ENCODE measurements at places on chromosomes 6 and 20. TPM values are rescaled to one million over a fixed set of nuclear protein-coding genes. Genes with fewer than 3 reads are reported as not detected.

- no peak for DNase-seq
- no peaks in the 10 kb centered on the region for H3K4me1 ChIP-seq
- H3K36me3 ChIP-seq = no peaks in the 10 kb centered on the region
Measured at GRCh38 chr6:37061157-37061804, 55.8 kb downstream of the FGD2 start.

DNA sequence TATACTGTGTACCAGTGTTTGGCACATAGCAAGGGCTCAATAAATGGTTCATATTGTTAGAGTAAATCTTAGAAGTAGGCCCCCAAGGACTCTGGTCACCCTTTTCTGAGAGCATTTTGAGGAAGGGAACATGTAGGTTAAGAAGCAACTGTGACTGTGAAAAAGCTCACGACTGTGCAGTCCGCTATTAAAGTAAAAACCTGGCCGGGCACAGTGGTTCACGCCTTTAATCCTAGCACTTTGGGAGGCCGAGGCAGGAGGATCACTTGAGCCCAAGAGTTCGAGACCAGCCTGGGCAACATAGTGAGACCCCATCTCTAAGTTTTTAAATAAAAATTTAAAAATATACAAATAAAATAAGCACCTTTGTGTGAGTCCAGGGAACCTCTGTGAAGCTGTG, 5.0 kb downstream of the ZDHHC14 start:
- DNase-seq = no peak
- no peak overlapping the region for H3K27ac ChIP-seq
- H3K27me3 ChIP-seq = no peaks in the 10 kb centered on the region
- no peak overlapping the region for H3K4me3 ChIP-seq
- no peaks in the 10 kb centered on the region for H3K4me1 ChIP-seq
- no peaks in the 10 kb centered on the region for H3K36me3 ChIP-seq

- H3K36me3 ChIP-seq = no peaks in the 10 kb centered on the region
- peak; percentile 74 for DNase-seq
- H3K27me3 ChIP-seq = no peaks in the 10 kb centered on the region
- H3K4me1 ChIP-seq = no peaks in the 10 kb centered on the region
Measured at GRCh38 chr6:10528158-10528981, 7.2 kb downstream of the GCNT2 start.

Gene ECT2L
- total RNA-seq = not detected

Gene RIPOR3
- total RNA-seq = 1.9 TPM

Gene GPX5
- total RNA-seq = not detected

Gene NOX3
- not detected for total RNA-seq

Gene KIF13A
- 43.7 TPM for total RNA-seq

All from colonic mucosa (tissue), 4 donors.